ENCODE measurements at places on chromosomes 7 and 10.

GRCh38 chr7:148527717-148528168 lies 62.8 kb upstream of the C7orf33 start:
- peak; percentile 72 for DNase-seq

DNA sequence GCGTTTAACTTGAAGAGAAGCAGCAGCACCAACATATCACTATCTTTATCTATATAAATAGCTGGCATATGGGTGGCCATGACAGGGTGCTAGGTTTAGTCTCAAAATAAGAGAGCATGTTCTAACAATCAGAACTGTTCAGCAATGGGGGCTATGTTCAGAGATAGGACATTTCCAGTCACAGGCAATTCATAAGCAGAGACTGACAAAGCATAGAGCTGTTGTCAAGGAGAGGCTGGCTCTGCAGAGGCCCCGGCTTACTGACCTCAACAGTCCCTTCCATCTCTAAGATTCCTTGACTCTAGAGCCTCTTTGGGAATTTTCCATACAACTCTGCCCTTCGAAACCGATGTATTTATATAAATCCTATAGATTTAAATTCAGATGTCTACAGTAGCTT lies 17.2 kb downstream of the ANK3 start:
- no peak for DNase-seq

DNA sequence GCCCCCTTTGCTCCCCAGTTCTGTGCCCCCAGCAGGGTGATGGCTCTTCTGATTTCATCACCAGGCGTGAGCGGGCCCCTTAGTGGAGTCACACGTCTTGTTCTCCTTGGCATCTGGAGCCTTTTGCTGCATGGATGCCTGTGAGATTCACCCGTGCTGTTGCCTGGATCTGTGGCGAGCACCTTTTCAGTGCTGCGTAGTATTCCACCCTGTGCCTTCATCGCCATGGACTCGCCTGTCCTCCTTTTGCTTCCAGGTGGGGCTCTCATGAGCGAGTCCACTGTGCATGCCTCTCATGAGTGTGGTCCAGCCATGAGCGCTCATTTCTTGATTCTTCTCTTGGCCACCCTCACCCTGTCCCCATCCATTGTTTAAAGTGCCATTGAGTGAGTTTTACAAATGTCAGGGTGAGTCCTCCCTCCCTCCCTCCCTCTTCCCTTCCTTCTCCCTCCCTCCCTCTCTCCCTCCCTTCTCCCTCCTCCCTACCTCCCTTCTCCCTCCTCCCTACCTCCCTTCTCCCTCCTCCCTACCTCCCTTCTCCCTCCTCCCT lies 44.0 kb downstream of the UNCX start:
- DNase-seq, result no peak

DNA sequence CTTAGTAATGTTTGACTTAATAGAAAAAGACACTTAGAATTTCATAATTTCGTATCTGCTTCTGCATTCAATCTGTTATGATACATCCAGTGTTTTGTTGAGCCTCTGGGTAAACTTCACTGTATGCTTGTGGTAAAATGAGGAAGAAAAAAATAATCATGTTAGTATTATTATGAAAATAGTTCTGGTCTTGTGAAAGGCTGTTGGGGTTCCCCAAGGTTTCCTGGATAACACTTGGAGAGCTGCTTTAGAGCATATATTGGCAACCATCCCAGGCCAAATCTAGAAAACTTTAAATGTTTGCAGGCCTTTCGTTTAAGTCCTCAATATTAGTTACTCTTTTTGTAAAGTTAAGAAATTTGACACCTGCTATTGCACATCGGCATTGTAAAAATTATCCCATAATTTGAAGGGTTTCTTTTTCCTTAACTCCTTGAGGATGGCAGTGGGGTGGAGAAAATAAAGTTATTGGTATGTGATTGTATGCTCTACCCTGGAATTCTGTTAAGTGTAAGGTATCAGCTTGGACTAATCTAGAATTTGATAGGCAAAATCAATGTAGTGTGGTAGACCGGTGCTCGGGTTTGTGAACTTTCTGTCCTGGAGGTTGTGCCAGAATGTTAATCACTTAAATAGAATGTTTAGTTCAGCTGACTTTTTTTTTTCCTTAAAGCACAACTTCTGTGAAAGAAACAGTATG lies 54.5 kb downstream of the WAC start:
- no peak for DNase-seq

GRCh38 chr10:78473006-78473405 lies 439.3 kb downstream of the RPS24 start:
- no peak for DNase-seq

- peak; percentile 75 for DNase-seq
Observed at GRCh38 chr10:6163364-6164270, 39.1 kb upstream of the PFKFB3 start.

DNA sequence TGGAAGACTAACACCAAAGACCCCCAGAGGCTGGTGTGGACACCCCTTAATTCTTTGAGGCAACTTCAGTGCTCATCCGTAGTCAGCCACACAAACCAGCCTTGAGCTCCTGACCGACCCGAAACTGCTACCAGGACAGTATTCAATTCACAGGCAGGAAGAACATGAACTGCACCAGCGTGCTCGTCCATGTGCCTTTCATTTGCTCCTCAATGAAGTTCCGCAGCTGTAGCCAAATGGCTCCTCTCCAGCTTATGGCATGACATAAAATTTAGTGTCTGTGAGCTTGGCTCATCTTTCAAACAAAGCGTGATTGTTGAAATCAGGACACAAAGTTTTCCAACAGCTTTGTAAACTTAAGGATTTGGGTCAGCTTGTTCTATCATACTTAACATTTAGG lies 144.1 kb upstream of the FAM171A1 start:
- DNase-seq, result no peak

DNA sequence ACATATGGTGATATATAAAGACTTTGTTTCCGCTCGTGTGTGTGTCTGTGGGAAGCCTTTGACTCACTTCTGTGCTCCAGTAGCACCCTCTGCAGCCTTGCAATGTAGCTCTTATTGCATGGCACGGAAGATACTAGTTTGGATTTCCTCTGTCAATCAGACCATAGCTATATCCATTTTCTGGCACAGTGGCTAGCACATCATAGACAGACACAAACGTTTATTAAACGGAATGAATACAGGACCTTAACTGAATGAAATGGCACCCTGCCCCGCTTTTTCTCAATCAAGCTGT lies 124.0 kb upstream of the PTPN20 start:
- DNase-seq, result no peak

DNA sequence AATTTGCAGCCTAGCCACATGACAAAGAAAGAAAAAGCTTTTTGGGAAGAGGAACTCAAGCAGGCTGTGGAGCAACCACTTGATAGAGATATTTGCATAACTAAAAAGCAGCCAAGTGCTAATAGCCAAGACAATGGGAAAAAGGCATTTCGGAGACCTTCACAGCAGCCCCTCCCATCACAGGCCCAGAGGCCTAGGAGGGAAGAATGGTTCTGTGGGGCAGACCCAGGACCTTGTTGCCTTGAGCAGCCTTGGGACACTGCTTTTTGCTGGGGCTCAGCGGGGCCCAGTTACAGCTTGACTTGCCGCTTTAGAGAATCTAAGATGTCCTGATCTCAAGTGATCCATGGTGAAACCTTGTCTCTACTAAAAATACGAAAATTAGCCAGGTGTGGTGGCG lies 38.5 kb downstream of the FAM149B1 start:
- DNase-seq, result no peak

GRCh38 chr10:94108200-94108599 lies 114.5 kb downstream of the PLCE1 start:
- DNase-seq, result no peak

- no peak for DNase-seq
Observed at GRCh38 chr10:52110576-52110975, 203.5 kb upstream of the DKK1 start.

- no peak for DNase-seq
Observed at GRCh38 chr7:131919920-131920709, 363.7 kb upstream of the PODXL start.

GRCh38 chr7:8254667-8255066 lies 7.3 kb downstream of the ICA1 start:
- DNase-seq, result no peak

DNA sequence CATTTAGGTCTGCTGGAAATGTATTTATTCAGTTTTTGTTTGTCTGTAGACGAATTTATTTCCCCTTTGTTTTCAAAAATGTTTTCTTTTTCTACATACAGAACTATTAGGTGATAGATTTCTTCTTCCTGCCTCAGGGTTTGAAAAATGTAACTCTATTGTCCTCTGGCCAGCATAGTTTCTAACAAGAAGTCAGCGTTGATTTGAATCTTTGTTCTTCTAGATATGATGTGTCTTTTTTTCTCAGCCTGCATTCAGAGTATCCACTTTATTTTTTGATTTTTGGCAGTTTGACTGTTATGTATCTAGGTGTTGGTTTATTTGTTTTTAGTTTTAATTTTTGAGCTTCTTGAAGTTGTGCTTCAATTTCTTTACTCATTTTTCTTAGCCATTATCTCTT lies 7.5 kb upstream of the OR2F1 start:
- DNase-seq, result no peak

GRCh38 chr7:40324914-40325313 lies 190.1 kb downstream of the SUGCT start:
- no peak for DNase-seq

DNA sequence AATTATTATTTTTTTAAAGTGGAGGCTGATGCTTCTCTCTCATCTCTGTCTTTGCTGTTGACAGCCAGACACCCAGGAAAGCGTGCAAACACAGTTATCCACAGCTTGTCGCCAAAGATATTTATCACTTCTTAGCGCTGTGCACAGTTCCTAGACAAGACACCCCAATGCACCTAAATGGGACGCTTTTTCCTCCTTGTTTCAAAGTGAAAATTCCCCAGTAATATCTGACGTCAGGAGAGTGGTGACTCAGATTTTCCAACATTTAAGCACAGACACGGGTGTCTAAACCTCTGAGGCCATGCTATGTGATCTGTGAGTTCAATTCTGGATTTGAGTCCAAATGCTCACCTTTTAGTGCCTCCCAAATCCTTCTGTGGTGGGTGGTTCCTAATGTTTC lies 151.6 kb downstream of the EMX2 start:
- DNase-seq, result no peak

DNA sequence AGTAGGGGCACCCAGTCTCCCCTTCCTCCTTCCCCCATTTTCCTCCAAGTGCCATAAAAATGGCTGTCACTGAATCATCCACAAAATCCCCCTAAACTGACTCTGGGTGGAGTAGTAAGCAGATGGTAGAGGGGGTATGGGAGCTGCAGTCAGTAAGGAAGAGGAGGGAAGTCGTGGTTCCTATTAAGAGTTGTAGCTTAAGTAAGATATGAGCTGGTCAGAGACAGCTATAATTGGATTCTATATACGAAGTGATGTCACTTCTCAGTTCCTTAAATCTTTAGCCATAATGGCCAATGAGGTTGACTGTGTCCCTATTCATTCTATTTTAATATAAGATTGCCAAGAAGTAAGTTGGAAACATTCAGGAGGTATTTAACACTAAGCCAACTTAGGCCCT lies 131.7 kb downstream of the SLC16A9 start:
- no peak for DNase-seq

- no peak for DNase-seq
Observed at GRCh38 chr10:44458671-44459413, 73.9 kb upstream of the CXCL12 start.

GRCh38 chr10:33073641-33074415 lies 115.8 kb upstream of the ITGB1 start:
- DNase-seq, result no peak

- DNase-seq, result no peak
Observed at GRCh38 chr10:66723608-66724400, 202.0 kb upstream of the LRRTM3 start.

DNA sequence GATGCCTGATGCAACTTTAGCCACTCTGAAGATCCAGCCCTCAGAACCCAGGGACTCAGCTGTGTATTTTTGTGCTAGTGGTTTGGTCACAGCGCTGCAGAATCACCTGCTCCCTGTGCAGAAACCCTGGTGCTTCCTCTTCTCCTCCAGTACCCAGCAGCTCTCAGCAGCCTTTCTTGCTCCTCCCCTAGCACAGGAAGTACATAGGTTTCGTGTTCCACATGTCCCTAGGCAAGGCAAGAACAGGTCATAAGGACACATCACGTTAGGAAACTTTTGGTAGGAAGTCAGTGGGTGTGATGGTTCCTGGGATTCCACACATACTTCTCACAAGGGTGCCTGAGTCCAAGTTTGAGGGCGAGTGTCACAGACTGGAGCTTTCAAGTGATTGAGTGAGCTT lies 167.9 kb upstream of the PRSS1 start:
- DNase-seq, result no peak

DNA sequence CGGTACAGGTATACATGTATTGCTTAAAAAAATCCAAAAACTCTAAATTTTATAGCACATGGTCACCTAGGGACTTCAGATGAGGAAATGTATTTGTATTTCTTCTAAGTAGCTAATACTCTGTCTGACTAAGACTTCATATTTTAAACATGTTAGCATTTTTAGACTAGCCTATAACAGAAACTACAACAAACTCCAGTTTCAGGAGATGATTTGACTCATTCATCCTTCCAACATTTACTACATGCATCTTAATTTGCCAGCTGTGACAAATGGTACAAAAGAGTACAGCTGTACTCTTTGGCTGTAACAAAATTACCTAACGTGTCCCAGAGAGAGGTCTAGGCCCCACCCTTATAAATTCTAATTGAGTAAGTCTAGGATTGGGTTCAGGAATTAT lies 22.2 kb downstream of the TMEM209 start:
- DNase-seq, result no peak

GRCh38 chr7:29443552-29443951 lies 120.1 kb upstream of the PRR15 start:
- DNase-seq, result no peak

DNA sequence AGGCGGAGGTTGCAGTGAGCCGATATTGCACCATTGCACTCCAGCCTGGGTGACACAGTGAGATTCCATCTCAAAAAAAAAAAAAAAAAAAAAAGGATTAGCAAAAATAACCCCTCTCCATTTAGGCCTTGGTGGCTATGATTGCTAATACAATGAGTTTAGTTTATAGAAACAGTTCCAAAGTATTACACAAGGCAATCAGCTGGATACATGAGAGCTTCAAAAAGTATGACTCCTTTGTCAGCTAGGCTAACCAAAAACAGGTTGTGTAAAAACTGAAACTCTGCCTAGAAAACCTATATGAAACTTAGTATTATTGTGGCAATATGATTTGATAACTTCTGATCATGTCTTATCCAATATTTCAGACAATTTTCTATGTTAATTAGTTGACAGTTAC lies 57.2 kb downstream of the SUGCT start:
- no peak for DNase-seq

- no peak for DNase-seq
Observed at GRCh38 chr7:143519411-143520131, 41.9 kb downstream of the TAS2R41 start.

GRCh38 chr10:50503661-50504320 lies 120.0 kb downstream of the SGMS1 start:
- no peak for DNase-seq

DNA sequence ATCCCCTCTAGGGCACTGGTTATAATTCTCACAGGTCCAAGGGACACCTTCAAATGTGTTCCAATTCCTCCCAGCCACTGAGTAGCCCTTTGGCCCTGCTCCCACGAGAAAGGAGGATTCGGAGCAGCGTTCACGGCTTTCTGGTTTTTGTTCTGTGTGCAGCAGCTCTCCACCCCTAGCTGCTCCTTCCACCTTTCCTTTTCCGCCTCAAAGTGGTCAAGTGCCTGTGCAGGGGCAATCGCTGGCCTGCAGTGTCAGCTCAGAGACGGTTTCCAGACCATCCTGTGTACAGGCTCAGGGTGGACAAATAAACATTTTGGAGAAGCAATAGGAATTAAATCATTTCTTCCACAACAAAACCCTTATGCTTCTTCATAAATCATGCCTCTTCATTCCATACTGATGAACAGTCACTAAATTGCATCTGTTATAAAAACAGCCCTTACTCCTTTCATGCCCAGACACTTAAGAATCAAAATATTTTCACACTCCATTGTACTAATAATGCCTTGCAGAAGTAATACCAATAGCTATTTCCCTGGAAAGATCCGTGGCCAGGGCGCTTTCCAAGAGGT lies 1.1 kb downstream of the KIAA1549 start:
- no peak for DNase-seq
